ENCODE measurements at places on chromosomes 7 and 10.
A peak's percentile ranks its signal among the peaks of the same experiment; 100 is the strongest.

DNA sequence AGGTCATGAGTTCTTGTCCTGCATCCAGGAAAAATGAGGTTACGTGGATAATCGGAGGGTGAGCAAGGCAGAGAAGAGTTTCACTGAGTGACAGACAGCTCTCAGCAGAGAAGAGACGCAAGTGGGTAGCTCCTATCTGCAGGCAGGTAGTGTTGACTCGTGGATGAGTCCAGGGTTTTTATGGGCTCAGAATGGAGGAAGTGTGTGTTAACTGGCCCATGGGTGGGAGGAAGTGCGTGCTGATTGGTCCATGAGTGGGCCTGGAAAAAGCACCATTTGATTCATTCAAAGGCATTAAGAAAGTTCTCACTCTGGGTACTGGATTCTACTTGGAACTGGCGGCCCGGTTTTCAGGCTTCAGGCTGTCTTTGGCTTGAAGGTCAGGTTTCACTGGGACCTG is 4.8 kb upstream of the DMTF1 start:
- DNase-seq, result no peak

GRCh38 chr10:51983481-51983880 is 284.1 kb upstream of the CSTF2T start:
- no peak for DNase-seq

DNA sequence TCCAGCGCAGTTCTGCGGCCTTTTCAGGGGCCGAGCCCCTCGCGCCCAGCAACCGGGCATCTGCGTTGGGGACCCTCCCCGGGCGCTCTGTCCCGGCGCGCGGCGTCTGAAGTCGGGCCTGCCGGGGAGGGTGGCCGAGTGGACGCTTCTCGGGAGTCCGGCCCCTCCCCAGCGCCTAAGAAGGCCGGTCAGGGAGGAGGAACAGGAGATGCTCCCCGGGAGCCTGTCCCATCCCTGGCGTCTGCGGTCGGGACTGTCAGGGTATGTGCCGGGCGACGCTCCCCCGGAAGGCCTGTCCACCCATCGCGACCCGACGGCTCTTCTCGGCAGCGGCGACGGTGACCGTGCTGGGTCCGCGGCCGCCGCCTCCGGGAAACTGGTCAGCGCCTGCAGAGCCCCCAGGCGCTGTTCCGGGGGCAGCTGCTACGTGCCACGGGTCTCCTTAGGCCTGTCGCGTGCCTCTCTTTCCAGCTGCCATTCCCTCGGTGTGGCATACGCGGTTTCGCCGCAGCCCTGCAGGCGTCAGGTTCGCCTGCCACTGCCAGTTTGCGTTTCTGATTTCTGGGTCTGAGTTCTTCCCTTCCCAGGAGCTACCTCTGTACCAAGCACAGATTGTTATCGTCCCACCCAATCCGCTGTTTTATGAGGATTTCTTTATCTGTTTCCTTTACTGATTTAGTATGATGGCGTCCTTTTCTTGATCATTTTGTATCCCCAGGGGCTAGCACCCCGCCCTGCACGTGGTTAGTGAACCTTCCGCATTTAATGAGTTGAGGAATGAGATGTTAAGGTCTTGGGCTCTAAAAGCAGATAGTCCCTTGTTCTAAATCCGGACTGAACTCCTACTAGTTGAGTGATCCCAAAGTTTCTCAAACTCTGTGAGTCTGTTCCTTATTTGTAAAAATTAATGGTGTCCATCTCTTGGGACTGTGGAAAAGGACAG is 782 bp downstream of the IFIT5 start:
- DNase-seq, result no peak

DNA sequence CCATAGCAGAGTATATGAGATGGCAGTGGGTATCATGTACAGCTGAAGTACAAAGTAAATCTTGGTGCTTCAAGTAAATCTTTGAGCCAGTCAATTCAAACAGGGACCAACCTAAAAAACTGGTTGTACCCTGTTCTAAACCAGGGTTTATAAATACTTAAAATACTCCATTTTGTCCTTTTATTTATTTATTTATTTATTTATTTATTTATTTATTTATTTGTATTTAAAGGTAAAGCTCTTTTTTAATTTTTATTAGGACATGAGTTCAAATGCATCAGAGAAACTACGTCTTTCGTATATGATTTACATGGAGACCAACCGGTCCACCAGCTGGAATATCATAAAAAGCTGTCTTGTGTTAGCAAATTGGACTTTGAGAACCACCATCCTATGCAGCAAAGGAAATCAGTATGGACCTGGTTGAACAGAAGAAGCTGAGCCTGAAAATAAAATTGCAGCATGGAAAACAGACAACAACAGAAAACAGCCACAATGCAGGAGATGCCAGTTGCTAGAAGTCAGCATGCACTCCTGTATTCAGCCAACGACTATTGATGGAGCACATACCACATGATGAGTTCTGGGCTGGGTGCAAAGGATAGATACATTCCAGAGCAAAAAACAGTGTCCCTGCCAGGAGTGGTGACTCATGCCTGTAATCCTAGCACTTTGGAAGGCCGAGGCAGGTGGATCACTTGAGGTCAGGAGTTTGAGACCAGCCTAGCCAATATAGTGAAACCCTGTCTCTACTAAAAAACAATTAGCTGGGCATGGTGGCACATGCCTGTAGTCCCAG is 60.0 kb downstream of the PLXNA4 start:
- no peak for DNase-seq

DNA sequence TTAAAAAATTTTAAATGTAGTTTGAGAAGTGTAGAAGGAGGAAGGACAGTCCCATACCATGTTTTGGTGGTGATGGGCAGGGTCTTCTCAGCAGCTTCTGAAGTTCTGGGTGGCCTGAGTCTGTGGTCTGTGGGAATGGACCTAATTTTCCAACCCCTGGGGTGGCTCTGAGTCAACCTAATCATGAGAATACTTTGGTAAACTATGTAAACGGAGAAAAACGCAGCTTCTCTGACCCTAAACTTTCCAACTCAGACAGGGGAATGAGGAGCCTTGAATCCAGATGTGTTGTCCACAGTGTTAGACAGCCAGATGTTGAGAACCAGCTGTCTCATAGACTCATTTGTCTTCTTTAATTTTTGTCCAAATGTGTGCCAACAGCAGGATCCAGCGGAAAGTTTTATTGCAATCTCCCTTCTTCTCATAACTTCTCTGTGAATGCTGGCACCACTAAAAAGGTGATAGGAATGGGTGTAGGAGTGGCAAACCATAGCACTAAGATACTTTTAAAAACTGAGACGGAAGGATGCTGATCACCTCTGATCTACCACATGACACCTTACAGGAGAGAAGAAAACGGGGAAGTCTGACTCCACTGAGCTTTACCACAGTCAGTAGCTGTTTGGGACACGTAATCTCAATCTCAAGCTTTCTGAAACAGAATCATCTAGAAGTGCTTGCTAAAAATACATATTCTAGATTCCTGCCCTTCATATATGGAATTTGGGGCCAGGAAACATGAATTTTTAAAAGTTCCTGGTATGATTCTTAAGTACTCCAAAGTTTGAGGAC is 90.5 kb upstream of the PHYHIPL start:
- no peak for DNase-seq

GRCh38 chr10:21501731-21502347 is 23.6 kb downstream of the SKIDA1 start:
- no peak for DNase-seq

DNA sequence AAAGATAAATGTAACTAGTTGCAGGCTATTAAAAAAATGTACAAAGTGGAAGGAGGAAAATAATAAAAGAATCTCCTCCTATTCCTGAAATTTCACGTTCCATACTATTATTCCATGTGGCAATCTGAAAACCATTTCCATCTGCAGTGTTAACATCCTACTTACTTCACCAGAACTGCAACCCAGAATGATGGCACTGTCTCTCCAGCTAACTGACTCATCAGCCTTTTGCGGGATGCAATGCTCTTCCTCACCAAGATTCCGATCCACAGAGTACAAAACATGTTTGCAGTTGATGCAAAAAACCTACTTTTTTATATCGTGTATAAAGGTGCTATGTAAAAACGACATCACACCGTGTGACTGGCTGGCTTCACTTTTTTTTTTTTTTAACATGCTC is 50.8 kb downstream of the ESYT2 start:
- no peak for DNase-seq

GRCh38 chr7:22730921-22731654 is 4.1 kb downstream of the IL6 start:
- no peak for DNase-seq

DNA sequence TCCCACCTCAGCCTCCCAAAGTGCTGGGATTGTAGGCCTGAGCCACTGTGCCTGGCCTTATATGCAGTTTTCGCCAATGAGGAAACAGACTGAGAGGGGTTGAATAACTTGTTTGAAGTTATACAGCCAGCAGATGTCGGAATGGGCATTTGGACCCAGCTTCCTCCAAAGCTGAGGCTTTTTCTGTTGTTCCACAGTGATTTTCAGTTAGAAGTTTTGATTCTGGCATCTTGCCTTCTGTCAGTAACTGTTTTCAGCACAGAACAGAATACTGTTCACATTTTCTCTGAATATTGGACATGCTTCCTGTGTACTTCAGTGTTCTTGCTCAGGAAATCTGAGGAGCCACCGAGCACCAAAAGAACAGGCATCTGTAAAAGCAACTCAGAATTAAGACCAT is 287.2 kb downstream of the CAMK1D start:
- no peak for DNase-seq

DNA sequence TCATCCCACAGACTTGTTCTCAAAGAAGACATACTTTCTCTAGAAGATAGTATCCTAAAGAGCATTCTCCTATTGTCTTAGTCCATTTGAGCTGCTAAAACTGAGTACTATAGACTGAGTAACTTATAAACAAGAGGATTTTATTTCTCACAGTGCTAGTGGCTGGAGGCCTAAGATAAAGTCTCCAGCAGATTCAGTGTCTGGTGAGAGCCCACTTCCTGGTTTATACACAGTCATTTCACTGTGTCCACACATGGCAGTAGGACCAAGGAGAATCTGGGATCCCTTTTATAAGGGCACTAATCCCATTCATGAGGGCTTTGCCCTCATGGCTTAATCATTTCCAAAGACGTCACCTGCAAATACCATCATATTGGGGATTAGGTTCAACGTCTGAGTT is 68.7 kb downstream of the LRRC17 start:
- DNase-seq, result no peak

GRCh38 chr10:64708884-64709681 is 1187.9 kb downstream of the REEP3 start:
- no peak for DNase-seq

GRCh38 chr10:118112543-118113125 is 65.9 kb upstream of the RAB11FIP2 start:
- DNase-seq, result no peak

DNA sequence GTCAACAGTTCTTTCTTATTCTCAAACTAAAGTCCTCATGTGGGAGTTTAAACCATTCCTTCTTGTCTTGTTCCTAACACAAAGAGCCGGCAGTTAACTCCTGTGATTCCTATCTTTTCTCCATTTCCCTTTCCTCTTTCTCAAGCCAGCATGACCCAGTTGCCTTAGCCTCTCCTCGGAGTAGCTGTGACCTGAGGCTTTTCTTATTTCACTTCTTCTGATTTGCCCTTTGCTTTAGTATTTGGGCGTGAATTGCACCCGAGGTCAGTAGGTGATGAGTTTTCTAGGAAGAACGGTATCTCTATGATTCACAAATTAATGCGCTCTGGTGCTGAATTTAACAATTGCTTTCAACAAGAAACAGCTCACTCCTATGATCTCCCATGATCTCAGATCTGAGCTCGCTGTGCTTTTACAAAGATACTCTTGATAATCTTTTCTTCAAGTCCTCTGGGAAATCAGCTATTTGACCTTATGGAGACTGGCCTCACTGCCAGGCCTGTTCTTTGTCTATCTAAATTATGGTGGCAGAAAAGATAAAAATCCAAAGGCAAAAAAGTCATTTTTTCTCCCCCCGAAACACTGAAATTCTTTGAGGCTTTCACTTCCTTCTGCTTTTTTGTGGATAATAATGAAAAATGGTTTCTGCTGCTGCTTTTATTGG is 184.6 kb downstream of the JCAD start:
- DNase-seq, result no peak

DNA sequence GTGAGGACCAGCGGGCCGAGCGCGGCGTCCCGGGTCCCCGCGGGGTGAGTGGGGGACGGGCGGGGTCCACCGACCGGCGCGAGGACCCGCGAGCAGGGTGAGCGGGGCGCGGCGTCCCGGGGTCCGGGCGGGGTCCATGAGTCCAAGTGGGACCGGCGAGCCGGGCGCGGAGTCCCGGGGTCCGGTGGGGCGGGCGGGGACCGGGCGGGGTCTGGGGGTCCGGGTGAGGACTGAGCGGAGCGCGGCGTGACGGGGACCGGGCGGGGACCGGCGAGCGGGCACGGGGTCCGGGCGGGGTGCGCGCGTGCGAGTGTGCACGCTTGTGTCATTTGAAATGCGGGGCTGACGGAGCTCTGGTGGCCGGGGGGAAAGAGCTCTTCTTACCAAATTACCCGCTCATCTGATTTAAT is 765 bp downstream of the CELF2 start:
- DNase-seq, result no peak

DNA sequence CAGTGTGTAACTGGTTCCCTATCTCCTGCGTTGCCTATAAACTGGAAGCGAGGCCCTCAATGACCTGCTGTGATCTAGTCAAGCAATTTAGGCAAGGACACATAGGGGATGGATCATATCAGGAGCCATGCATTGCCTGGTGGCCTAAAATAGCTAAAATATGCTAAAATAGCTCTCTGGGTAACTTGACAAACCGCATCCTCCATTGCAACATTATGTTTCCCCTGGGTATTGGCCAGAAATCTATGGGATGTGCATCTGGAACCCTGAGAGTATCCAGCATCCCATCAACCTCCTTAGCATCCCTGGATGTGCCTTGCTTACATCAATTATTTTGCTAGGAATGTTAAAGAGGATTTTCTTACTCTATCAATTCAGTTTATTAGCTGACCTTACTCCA is 91.7 kb upstream of the ADCY1 start:
- no peak for DNase-seq

- peak; percentile 83 for DNase-seq
These were observed 11.9 kb upstream of the LMOD2 start for GRCh38 chr7:123643495-123644441.

GRCh38 chr10:96414303-96414702 is 55.5 kb upstream of the OPALIN start:
- DNase-seq, result no peak

- DNase-seq, result peak; percentile 19
These were observed 35.2 kb upstream of the FZD1 start for GRCh38 chr7:91228927-91229558.

DNA sequence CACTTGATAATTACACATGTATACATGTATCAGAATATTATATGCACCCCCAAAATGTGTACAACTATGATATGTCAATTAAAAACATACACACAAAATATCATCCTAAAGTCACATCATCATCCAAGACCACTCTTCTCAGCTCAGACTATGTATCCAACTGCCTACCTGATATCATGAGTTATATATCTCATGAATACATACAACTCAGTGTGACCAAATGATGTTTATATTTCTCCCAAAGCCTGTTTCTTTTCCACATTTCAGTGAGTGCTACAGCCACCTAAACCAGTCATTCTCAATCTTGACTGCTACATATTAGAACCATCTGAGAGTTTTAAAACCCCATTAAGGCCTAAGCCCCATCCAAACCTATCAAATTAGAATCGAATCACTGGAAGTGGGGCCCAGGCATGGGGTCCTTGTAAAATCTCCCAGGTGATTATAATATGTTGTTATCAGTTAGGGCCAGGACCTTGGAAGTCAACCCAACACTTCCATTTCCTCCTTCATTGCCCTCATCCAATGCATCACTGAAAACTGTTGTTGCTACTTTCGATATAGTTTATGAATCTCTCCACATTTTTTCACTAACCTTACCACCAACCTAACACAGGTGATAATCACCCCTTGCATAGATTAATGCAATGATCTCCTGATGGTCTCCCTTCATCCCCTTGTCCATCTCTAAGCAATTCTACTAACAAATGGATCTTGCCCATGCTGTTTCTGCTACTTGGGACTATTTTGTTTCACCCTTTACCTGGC is 53.8 kb upstream of the ITGB8 start:
- DNase-seq, result no peak

GRCh38 chr10:117640406-117640805 is 97.9 kb downstream of the EMX2 start:
- DNase-seq, result no peak

Data from COR-L47 (cell line).